Stimulated activated CD4-positive, alpha-beta T cell treated with anti-CD3 and anti-CD28 coated beads, Interleukin-1b, Interleukin-23, amount 100 ng/mL, for 24 hours (primary cell): ENCODE measurements at places on chromosomes 1 and 21.
A peak's percentile ranks its signal among the peaks of the same experiment; 100 is the strongest.

- no peak for DNase-seq
Measured at GRCh38 chr1:16727190-16728111, 12.9 kb upstream of the RNU1-4 start.

- no peak for DNase-seq
Measured at GRCh38 chr21:26888256-26888655, 43.0 kb upstream of the ADAMTS1 start.

DNA sequence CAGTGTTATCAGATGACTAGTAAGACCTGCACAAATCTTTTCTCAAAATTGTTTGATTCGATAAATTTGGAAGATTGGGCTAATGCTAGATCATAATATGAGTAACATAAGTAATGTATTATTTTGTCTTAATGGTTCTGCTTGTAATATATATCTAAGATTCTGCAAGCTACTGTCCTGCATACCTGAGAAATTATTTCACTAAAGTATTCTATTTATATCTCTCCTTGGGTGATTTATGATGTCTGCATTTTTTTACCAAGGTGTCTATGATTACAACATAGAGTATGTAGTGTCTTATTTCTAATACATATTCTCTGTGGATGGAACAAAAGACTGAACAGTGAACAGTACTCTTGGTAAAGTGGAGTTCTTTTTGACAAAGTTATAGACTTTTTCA is 166.6 kb downstream of the CLEC20A start:
- DNase-seq = no peak

DNA sequence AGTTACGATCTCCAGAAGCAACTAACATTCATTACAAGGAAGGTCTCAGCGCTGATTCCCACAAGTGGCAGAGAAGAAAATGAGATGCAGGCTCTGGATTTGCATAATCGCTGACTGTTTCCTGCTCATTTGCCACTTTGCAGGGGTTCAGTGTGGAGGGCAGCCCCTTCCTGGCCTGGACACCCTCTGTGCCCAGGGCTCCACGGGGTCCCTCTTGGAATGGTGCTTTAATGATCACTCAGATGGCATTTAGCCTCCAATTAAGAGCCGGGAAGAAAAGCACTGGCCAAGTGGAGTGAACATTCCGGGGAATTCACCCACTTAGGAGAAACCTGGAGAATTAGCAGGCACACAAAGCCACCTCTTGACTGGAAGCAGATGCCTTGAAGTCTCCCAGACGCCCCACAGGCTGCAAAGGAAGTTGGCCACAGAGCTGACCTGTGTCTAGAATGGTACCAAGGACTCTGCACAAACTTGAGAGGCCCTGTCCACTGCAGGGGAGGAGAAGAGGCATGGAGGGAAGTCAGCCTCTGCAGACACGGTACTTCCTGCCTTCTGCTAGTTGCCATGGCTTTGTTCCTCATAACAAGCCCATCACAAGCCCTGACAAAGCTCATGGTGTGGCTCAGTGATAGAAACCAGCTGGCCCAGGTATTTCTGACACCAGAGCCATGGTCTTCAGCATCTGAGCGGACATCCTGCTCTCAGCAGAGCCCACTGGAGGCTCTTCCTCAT is 157.2 kb downstream of the KAZN start:
- DNase-seq = no peak

- DNase-seq = peak; percentile 40
Measured at GRCh38 chr1:2555634-2556276, 416 bp upstream of the TNFRSF14 start.

DNA sequence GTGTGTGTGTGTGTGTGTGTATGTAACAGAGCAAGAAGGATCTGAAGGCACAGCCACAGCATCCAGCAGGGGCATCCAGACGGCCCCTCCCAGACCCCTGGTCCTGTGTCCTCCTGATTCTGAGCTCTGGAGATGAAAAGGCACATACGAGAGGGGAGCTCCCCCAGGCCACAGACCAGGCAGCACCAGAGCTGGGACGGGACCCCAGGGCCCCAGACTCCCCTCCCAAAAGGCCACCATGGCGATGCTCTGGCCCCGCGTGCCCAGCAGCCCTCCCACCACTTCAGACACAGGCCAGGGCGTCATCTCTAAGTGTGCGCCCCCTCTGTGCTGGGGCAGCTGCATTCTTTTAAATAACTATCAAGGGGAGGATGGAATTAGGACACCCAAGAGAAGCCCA is 245.8 kb downstream of the MATN1 start:
- DNase-seq = no peak

DNA sequence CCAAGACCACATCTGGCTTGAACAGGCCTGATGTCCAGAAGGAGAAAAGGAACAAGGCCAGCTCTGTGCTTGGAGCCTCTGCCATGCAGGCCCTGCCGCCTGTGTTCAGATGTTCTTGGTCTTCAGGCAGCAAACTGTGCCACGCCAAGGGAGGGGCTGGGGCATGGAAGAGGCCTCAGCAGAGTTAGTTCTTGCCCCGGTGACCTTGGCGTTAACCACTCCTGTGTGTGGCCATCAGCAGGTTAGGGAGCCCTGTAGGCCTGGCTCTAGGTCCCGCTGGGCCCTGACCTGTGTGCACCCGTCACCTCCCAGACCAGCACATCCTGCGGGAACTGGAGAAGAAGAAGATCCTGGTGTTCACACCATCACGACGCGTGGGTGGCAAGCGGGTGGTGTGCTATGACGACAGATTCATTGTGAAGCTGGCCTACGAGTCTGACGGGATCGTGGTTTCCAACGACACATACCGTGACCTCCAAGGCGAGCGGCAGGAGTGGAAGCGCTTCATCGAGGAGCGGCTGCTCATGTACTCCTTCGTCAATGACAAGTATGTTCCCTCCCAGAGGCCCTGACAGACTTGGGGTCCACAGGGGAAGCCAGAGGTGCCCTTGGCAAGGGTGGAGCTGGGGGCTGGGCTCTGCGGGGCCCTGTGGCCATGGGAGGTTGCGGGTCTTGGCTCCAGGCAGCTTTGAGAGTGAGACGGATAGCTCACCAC is 7.1 kb downstream of the ZC3H12A start:
- DNase-seq = no peak

DNA sequence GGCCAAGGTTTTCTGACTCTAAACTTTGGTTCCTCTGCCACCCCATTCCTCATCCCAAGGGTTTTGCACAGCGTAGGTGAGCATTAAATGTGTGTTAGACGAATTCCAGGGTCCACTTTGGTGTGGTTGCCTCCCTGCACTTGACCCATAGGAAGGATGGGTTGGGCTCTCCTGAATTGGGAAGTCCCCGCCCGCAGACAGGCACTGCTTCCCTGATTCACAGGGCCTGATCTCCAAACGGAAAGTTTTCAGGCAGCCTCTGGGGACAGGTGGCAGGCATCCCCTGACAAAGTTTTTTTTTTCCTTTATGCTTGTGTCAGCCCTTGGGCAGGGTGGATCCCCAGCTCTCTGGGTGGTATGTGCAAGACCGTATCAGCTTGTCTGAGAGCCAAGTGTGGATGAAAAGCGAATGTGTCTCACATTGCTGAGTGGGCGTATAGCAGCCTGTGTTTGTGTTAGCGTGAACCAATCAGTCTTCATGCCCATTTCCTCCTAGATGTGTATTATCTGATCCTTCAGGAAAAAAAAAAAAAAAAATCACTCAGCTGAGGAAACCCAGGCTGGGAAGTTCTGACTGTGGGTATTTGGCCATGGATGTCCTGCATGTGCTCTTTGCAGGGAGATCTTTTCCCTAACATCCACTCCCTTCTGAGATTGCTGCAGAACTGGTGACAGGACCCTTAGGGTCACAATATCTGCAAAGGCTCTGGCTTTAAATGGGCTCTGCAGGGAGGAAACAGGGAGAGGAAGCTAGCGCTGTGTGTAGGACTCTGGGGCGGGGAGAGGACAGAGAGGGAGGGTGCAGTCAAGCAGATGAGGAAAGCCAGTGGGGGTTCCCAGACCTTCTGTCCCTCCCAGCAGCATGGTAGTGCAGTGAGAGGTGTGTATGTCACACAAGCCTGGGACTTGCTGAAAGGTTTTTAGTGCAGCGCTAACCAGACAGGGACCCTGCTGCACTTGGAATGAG is 42.2 kb upstream of the TRABD2B start:
- DNase-seq = no peak

DNA sequence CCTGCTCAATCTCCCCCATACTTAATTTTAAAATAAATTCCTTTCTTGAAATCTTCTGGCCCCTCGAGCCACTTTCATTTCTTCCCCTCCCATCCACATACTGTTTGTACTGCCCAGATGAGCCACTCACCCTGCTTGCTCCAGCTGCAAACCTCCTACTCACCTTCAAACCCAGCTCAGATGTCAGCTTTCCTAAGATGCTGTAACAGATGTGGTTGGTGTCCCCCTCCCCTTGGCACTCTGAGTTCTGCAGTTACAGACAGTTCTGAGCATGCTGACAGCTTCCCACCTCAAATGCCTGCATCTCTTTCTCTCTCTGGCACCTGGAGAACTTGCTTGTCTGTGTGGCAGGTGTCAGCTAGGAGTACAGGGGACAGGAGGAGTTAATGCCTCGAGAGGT is 106.7 kb downstream of the PTPRU start:
- no peak for DNase-seq

DNA sequence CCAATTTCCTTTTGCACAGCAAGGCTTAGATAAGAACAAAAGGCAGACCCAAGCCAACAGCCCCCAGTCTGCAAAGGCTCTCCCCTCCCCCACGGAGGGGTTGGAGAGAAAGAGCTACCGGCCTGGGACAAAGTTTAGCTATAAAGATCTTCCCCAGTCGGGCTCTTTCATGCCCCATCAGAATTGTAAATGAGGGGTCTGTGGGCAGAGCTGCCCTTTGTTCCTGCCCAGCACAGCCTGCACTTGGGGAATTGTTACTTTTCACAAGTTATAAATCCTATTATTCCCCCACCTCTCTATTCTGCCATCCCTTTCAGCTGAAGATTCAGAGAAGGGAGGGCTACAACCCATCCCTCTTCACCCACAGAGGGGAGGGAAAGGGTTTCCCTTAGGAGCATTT is 3.5 kb downstream of the MYCL start:
- DNase-seq = no peak

- no peak for DNase-seq
Measured at GRCh38 chr1:230351514-230351913, 74.6 kb downstream of the PGBD5 start.

- no peak for DNase-seq
Measured at GRCh38 chr1:14811573-14811972, 213.1 kb downstream of the KAZN start.

GRCh38 chr1:40708750-40709099 is 17.2 kb downstream of the NFYC start:
- DNase-seq = no peak

GRCh38 chr1:95352767-95353166 is 118.8 kb downstream of the RWDD3 start:
- no peak for DNase-seq

GRCh38 chr1:95829556-95829955 is 595.5 kb downstream of the RWDD3 start:
- no peak for DNase-seq

- no peak for DNase-seq
Measured at GRCh38 chr1:116920211-116920610, 10.5 kb downstream of the PTGFRN start.

DNA sequence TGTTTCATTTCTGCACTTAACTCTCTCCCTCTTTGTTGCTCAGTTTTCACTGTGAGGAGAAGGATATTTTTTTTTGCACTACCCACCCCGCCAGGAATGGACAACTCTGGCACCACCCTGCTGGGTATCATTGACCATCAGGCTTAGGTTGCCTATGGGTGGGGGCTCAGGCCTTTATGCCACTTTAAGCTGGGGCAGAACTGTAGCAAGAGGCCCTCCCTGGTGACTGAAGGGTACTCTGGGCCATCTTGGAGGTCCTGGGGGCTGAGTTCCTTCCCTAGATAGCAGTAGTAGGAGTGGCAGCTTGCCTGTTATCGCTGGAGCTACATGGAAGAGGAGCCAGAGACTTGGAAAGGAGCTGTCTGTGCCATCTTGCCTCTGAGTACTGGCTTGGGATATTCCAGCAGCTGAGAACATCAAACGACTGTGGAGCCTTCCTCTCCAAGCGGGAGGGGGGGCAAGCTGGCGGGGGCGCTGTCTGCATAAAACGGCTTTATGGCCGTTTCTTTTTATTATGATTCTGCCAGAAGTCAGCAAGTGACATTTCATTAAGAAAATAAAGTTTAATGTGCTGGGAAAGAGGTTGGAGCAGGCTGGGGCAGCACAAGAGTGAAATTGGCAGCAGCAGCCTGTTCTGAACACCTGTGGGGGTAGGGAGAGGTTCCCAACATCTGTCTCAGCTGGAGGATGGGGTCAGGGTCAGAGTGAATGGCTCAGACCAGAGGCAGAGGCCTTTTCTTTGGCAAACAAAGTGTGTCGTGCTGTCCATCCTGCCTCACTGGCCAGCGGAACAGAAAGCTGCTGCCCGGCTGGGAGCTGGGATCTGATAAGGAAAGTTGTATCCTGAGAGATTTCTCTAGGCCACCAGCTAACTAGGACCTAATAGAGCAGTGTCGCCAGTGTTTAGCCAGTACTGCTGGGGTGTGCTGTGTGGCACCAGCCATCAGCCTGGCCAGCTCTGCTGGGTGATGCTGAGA is 32.9 kb downstream of the TMEM53 start:
- DNase-seq = no peak
